ENCODE measurements at places on chromosomes 12 and 14.

GRCh38 chr12:80086025-80086424 is 13.3 kb upstream of the OTOGL start:
- no peak for DNase-seq

GRCh38 chr14:80535171-80535570 is 323.9 kb upstream of the DIO2 start:
- no peak for DNase-seq

DNA sequence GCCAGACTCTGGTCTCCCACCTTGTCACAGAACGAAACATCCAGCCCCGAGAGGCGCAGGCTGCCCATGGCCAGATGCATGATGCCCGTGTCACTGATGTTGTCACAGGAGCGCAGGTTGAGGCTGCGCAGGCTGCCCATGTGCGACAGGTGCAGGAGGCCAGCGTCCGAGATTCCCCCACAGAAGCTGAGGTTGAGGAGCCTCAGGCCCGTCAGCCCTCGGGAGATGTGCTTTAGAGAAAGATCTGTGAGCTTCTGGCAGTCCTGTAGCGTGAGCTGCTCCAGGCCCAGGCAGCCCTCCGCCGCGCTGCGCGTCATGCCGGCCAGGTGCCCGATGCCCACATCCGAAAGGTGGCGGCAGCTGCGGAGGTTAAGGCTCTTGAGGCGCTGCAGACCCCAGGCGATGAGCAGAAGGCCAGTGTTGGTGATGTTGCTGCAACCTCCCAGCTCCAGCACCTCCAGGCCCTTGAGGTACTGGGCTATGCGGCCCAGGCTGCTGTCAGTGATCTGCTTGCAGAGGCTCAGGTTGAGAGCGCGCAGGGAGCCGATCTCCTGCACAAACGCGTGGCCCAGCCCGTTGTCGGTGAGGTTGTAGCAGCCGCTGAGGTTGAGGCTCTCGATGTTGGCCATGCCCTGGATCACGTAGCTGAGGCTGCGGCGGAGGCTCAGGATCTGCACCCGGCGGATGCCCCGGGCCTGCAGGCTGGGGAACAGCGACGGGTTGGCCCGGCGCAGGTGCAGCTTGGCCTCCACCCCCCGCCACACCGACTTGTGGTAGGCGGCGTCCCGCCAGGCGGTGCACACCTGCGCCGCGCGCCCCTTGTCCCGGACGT is 991 bp downstream of the FBXL14 start:
- DNase-seq, result peak; percentile 70

DNA sequence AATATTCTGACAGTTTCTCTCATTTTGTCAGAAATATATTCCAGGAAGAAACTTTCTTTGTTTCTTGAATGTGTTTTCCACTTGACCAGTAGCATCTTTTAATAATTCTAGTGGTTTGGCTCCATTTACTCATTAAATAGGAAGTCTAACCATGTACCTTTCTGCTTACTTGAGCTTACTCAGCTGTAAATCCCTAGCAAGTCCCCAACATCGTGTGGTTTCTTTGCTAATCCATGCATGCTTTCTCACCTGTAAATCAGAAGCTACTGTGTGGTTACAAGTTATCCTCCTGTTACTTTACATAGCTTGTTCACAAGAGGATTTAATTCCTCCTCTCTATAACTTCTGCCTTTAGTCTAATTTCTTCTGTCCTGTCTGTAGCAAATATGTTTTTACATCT is 227.7 kb downstream of the FSCB start:
- no peak for DNase-seq

DNA sequence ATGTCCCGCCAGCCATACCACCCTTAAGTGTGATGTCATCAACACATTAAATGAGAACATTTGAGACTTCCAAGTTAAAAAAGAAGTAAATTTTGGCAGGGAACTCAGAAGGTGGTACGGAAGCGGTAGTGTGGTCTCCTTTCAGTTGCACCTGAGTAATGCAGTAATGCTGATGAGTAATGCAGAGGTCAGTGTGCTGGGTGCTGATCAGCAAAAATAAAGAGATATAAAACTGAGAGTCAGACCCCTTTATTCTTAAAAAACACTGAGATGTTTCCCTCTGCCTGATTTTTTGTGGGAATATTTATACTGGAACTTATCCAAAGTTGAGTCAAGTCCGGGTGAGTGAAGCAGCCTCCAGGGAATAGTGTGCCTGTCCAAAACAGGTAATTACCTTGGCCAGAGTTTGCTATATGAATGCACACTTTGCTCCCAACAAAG is 370.6 kb upstream of the PRICKLE1 start:
- DNase-seq, result no peak

DNA sequence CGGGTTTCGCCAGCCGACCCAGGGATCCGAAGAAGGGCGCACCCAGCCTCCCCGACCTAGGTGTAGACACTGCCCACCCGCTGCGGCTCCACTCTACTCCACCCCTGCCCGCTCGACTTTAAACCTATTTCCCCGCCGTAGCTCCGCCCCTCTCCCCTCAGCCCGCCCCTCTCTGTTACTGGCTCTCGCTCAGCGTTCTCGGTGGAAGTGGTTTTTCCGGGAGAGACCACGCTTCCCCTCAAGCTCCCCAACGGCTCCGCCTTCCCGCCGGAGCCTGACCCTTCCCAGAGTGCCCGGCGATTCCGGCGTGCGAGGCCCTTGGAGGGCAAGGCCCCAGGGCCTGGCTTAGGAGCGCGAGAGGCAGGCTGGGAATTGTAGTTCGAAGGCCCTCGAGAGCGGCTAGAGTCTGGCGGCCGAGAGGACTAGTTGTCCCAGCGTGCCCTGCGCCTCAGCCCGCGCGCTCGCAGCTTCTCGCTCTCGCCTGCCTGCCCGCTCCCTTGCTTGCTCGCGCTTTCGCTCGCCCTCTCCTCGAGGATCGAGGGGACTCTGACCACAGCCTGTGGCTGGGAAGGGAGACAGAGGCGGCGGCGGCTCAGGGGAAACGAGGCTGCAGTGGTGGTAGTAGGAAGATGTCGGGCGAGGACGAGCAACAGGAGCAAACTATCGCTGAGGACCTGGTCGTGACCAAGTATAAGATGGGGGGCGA is at the start of gene PA2G4:
TSS of gene PA2G4 (plus strand) at position 451 of the 706 bp plus-strand sequence. CDS start at position 630, 179 bp downstream.
- DNase-seq, result peak; percentile 99

DNA sequence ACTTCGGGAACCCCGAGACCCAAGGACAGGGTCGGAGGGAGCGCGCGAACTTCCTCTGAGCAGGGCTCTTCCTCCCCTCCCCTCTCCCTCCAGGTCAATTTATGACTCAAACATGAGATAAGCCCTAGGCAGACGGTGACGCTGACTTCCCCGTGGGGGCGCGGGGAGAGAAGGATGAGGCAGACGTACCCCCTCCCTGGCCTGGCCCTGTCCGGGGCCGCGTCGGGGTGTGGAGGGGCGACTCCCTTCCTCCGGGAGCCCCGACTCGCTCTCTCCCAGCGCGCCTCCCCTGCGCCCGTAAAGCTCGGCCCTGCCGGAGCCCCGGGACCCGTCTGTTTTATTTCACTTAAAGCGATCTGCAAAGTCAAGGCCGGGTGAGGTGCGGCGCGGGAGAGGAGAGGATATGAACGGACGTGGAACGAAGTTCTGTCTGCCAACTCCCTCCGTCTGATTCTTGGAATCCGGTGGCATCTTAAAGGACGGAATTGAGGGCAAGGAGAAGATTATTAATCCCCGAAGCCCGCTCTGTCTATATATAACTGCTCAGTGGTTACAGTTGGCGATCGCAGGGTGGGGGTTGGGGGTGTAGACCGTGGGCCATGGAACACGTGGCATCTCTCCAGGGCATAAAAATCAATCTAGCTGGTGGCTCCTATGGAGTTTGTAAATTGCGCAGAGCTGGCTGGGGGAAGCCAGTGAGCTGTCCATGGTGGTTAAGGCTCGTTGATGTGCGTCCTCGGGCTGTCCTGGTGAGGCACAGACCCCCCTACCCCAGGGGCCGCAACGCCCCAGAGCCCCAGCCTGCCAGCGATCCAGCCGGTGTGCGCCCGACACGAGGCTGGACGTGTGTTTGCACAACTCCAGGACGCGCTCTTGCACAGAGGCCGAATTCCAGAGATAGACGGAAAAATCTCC is 2.9 kb upstream of the PTHLH start:
- peak; percentile 65 for DNase-seq

GRCh38 chr12:89356069-89356665 is 3.9 kb upstream of the DUSP6 start:
- no peak for DNase-seq

GRCh38 chr12:127238107-127238506 is 1028.9 kb upstream of the TMEM132C start:
- no peak for DNase-seq

GRCh38 chr12:14431975-14432374 is 66.5 kb downstream of the ATF7IP start:
- DNase-seq, result no peak

DNA sequence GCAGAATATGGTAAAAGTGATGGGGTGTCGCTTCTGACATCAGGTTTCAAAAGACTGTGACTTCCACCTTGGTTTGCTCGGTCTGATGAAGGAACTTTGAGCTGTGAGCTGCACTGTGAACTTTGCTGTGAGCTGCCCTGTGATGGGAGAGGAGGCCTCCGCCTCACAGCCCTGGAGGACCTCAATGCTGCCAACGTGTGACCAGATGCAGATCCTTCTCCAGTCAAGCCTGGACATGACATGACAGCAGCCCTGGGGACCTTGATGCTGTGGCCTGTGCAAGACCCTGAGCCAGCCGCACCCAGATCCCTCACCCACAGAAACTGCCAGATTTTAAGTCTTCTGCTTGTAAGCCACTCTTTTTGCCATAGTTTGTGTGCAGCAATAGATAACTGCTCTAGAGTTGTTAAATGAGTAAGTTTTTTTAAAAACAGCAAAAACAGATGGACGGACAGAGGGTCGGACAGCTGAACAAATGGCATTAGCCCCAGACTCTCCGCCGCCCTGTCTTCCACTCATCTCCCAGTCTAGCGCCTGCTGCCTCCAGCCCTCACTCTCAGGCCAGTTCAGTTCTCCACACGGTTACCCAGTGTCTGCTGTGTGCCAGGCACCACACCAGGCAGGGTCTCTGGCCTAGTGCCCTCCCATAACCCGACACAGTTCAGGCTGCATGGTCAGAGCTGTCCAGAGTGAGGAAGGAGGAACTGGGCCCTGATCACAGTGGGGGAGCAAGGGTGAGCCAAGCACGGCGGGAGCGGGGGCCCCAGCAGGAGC is 13.1 kb upstream of the LRTM2 start:
- no peak for DNase-seq

GRCh38 chr12:28936711-28937110 is 212.4 kb upstream of the FAR2 start:
- no peak for DNase-seq

- DNase-seq, result no peak
These were observed 46.3 kb upstream of the BCL11B start for GRCh38 chr14:99318091-99318958.

GRCh38 chr14:93916498-93916897 is 10.6 kb upstream of the FAM181A start:
- DNase-seq, result no peak

DNA sequence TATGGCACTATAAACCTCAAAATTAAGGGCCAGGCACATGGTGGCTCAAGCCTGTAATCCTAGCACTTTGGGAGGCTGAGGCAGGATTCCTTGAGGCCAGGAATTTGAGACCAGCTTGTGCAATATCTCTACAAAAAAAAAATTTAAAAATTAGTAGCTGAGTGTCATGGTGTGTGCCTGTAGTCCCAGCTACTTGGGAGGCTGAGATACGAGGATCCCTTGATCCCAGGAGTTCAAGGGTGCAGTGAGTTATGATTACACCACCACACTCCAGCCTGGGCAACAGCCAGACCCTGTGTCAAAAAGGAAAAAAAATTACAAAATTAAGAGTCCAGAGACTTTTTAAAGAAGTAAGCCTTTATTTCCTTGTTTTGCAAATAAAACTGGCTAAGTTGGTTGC is 1.8 kb upstream of the GCN1 start:
- DNase-seq, result no peak

GRCh38 chr12:28415755-28416154 is 225.5 kb downstream of the CCDC91 start:
- DNase-seq, result no peak

DNA sequence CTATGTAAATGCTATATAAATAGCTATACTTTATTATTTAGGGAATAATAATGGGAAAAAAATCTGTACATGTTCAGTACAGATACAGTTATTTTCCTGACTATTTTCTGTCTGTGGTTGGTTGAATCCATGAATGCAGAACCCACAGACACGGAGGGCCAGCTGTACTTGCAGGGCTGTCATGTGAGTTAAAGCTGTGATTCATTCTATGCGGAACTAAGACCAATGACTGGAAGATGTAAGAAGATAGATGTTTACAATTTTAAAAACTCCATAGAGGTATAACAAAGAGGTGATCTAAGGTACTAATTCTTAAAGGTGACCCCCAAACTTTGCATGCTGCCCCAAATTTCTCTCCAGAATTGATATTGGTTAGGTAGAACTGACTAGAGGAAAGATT is 14.6 kb downstream of the PCNX4 start:
- no peak for DNase-seq

GRCh38 chr14:101196795-101197590 is 293.5 kb upstream of the RTL1 start:
- DNase-seq, result peak; percentile 67

GRCh38 chr14:55964091-55964490 is 154.1 kb upstream of the PELI2 start:
- DNase-seq, result peak; percentile 56

DNA sequence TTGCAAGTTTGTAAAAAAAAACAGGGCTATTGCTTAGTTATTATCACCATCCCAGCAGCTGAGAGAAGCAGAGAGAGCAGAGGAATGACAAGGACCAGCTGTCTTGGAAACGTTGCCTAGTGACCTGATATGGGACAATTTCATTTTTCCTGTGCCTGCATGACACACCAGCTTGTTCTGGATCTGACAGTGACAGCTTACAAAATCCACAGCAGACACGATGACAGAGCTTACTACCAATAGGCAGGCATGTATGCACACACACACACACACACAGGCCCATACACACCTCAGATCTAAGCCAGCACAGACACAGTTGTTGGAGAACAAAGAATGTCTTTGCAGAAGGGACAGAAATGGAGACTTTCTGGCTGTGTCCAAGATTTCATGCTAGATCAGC is 25.4 kb downstream of the HSPB8 start:
- no peak for DNase-seq

GRCh38 chr12:106126441-106127337 is 12.1 kb downstream of the NUAK1 start:
- peak; percentile 44 for DNase-seq

Measured in ELF-1 (cell line).